ENCODE measurements at places on chromosomes 11 and 22.

DNA sequence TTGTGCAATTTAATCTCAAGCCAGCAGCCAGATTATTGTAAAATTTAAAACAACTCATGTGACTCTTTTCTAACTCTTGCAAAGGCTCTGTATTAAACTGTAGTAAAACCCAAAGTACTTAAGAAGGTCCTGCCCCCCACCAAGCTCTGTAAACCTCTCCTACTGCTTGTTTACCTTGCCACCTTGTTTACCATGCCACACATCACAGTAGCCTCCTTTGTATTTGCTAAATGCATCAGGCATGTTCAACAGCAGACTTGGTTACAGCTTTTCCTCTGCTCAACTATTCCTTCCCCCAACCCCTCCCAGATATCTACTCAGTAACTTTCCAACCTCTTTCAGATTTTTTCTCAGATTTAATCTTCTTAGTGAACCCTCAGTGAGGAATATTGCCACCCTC lies 861.6 kb downstream of the METTL15 start:
- DNase-seq, result no peak

DNA sequence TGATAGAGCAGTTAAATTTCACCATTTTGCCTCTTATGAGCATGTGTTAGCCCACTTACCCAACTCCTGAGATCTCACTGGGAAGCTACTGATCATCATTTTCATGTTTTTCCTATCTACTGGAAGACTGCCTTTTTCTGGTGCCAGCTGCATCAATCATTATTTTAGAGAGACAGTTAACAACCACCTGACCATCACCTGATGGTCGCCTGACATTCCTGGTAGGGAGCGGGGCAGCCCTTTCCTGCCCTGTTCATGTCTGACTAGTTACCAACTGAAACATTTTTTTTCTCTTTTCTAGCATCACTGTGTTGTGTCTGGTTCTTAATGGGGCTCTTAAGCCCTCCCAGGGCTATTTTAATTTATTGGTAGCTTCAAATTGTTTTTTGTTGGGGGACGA lies 20.2 kb upstream of the PATL1 start:
- peak; percentile 8 for DNase-seq

- no peak for DNase-seq
Measured at GRCh38 chr11:65067446-65067845, 9.1 kb upstream of the NAALADL1 start.

DNA sequence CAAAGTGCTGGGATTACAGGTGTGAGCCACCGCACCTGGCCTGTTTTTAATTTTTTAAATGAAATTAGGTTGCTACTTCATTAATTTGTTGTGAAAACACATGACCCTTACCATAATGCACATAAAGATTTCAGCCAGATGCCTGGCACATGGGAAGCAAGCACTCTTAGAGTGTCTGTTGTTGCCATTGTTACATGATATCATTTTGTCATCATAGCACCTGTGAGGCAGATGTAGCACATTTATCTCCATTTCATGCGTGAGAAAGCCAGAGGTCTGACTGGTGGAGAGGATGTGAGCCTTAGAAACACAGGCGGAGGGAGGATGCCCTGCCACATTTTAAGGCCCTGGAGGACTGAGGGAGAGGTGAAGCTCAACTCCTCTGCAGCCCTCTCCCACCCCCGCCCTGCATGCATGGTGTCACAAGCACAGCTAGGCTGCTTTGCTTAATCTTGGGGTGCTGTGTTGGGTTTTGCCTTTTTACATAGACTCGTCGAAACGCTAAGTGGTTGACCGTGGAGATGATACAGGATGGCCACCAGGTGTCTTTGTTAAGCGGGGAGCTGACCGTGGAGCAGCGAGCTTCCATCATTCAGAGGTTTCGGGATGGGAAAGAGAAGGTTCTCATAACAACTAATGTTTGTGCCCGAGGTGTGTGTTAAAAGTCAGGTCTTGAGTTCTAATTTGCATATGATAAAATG lies 14.0 kb downstream of the DDX25 start:
- no peak for DNase-seq

DNA sequence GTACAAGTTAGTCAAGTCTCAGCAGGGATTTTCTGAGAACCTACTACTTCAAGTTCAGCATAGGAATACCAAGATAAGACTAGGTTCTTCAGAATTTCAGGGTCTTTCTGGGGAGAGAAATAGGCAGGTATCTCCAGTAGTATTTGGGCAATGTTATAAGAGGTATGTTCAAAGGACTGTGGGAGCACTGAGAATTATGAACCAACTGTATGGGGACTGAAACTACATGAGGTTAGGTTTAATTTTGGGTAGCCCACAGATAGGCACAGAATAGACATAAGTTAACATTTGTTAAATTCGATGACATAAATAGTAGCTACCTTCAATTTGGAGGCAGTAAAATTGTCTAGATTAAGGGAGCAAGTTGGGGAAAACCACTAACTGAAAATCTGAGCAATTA lies 9.2 kb upstream of the GAB2 start:
- DNase-seq, result no peak

DNA sequence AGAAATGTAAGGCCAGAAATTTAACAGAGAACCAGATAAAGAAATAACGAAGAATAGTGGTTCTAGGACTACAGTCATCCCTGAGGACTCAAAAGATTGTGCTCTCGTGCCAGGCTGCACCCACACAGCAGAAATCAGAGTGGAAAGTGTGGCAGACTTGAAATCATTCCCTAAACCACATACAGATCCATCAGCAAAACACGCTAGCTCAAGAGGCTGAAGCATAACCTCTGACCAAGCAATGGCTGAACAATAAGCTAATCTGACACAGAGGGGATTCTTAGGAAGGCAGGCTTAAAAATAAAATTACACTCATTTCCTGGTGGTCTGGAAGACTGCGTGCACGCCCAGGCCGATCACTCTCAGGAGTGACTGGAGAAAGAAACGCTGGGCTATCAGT lies 19.0 kb downstream of the NCF4 start:
- no peak for DNase-seq

GRCh38 chr22:40703736-40704135 lies 24.5 kb downstream of the MCHR1 start:
- no peak for DNase-seq

DNA sequence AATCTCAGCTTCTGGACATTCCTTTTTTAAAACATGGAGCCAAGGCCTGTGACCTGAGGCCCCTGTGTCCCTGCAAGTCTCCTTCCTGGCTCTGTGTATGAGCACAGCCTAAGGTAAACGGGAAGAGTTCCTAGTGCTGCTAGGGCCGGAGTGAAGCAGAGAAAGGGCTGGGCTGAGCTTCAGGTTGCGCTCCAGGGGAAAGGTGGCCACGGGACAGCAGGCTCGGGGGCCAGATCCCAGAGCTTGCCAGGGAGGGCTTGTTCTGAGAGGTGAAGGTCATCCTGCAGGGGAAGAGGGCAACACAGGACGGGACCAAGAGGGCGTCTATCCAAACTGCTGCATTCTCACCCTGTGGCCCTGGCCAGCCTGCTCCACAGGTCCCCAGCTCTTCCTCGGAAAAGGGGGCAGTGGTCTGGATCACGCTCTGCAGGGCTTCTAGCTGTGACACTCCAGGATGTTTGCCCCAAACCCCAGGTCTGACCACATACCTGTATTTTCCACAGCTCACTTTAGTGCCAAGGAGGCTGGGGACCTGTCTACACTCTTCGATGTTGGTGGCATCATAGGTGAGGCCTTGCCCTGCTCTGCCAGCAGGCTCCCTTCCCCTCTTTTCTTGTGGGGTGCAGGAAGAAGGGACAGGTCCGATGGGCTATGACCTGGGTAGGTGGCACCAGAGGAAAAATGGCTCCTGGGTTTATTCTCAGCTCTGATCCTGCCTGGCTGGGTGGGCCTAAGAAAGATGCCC lies 20.4 kb downstream of the SLC37A2 start:
- no peak for DNase-seq

DNA sequence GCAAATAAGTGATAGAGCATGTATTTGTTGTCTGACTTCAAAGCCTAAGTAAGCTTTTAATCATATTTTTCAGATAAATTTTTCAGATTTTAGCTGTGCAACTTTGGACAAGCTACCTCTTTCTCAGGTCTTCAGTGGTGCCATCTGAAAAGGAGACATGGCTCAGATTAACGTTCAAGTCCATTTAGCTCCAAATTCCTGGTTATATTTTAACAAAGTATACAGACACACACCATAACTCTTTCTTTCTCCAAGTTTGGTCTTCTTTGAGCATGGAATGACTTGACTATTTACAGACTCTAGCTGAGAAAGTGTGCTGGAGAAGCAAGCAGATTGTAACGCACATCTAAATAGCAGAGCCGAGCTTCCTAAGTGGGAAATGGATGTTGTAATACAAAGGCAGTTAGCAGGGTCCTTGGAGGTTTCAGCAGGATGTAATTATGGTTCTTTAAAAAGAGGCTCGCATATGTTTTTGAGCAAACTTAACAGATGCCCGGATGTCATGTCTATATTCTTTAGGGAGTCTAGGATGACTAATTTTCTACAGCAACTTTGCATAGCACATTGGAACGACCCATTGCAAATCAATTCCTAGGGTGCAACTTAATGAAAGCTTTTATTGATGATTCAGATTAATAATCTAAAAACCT lies 128.1 kb upstream of the E2F8 start:
- no peak for DNase-seq

DNA sequence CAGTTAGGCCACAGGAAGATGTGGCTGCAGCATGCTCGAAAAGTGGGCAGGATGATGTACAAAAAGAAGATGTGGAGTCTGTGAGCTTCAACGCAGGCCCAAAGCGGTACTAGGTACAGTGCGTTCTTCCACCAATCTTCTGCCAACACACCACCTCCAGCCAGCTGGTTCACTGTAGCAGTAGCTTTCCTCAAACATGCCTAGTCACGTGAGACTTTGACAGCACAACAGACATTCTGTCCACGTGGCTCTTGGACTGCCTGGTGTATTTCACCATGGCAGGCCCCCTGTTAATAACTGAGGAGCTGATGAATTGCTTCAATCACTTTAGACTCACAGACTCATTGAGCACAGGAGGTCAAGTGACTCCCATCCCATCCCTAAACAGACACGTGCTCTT lies 14.1 kb downstream of the SYN3 start:
- DNase-seq, result no peak

- peak; percentile 53 for DNase-seq
Measured at GRCh38 chr11:2156416-2157182, 4.4 kb downstream of the INS start.

DNA sequence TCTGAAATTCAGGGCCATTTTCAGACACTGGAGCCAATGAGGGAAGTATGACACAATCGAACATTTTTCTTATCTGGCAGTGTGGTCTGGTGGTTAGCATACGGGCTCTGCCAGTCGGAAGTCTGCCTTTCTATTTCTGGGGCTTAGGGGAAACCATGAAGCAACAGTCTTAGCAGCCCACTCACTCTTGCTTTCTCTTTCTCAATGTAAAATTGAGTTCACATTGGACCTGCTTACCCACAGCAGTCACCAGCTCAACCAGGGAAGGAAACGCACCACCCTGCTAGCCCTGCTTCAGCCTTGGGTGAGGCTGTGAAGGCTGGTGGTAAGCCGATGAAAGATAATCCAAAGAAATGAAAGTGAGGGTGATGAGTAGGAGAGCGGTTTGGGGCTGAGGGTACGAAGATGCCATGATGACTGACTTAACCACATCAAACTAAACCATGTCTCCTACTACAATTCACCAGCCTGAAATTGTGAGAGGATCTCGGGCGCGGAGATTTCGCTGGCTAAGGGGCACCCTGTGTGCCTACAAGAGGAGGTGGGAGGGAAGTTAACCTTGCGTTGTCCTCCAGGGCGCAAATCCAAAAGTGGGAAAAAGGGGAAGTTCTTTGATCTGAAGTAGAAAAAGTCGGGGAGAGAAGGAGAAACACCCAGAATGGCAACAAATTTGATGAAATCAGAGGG lies 2.0 kb upstream of the LMO2 start:
- no peak for DNase-seq

- no peak for DNase-seq
Measured at GRCh38 chr22:49663311-49663711, 164.4 kb downstream of the BRD1 start.

DNA sequence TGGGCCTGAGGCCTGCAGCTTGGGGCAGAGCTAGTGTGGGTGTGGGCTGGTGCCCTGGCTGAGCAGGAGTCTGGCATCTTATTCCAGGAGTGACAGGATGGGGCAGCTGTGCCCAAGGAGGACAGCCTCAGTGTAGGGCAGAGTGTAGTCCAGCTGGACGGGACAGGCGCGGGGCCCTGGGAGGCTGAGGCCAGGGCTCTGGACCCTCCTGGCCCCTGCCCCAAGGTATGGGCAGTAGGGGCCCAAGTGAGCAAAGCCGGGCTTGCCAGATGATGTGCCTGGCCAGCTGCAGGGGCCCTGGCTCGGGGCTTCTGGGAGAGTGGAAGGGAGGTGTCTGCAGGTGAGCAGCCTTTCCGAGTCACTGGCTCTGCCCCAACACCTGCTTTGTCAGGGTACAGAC lies 1190.9 kb downstream of the BRD1 start:
- DNase-seq, result no peak

GRCh38 chr11:64935359-64936081 lies at the start of gene GPHA2:
Gene GPHA2, minus strand, starts transcription at chr11:64935893. Its CDS starts 433 bp downstream, at chr11:64935460.
- DNase-seq, result no peak

- DNase-seq, result no peak
Measured at GRCh38 chr22:30628491-30628890, 7.1 kb upstream of the SLC35E4 start.

- no peak for DNase-seq
Measured at GRCh38 chr11:132992838-132993631, 539.3 kb downstream of the OPCML start.

- no peak for DNase-seq
Measured at GRCh38 chr22:24107661-24108060, 73.6 kb upstream of the SUSD2 start.

DNA sequence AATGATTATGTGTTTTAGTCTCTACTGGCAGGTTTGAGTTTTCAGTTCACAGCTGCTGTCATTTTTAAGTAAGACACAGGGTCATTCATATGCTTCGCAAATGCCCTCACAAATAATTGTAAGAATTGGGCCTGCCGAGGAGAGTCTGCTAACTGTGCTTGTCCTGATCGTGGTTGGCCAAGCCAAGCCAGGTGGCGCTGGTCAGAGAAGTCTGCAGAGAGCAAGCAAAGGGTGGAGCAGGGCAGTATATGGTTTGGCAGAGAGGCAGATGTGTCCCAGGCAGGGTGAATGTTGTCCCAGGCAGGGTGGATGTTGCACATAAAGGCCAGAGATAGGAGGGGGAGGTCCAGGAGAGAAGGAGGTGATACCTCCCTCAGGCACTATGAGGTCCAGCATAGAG lies 52.7 kb downstream of the SCN3B start:
- no peak for DNase-seq

DNA sequence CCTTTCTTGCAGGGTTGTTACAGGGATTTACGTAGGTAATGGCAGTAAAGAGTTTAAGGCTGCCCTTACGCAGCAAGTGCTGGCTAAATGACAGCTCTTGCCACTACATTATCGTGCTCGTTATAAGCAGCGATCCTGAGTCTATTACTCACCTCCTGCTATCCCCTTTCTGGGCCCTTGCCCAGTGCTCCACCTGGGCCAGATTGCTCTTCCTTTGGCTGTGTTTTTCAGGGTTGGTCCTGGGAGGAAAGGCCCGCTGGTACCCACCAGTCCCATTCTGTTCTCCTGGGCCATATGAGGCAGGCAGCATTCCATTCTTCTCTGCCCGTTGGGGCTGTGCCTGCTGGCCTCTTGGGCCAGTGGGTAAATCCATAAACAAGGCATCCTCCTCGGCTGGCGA lies 87.5 kb downstream of the C11orf58 start:
- no peak for DNase-seq

GRCh38 chr11:56577621-56578020 lies at the start of gene OR5M10:
Gene OR5M10, minus strand, starts transcription at chr11:56577721. Its CDS starts 0 bp downstream, at chr11:56577721.
- DNase-seq, result no peak

All from LoVo (cell line).